Stimulated activated memory B cell treated with anti-CD40 and anti-IgM and Interleukin-4, amounts not matched to agents 10 μg/mL and 1 μg/mL and 100 μg/mL, for 72 hours (primary cell): ENCODE measurements at places on chromosomes 16 and 17.

DNA sequence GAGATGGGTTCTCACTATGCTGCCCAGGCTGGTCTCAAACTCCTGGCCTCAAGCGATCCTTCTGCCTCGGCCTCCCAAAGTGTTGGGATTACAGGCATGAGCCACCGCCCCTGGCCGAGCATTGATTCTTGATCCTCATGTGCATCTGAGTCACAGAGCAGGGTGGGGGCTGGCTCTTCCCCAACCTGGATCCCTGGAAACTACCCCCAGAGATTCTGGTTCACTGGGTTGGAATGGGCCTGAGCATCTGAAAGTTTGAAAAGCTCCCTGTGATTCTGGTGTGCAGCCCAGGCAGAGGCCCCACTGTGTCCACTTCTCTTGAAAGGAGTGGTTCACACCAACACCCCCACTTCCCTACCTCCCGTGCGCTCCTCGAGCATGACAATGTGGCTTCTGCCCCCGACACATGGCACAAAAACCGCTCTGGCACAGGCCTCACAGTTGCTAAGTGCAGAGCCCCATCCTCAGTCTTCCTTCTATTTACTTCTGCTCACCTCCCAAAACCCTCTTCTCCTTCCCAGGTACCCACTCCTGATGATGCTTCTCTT lies 4.6 kb downstream of the QPRT start:
- no peak for ATAC-seq
- no peak overlapping the region for H3K4me3 ChIP-seq
- H3K36me3 ChIP-seq: peaks cover 5% of the 10 kb centered on the region
- no peaks in the 10 kb centered on the region for H3K27me3 ChIP-seq
- peaks cover 47% of the 10 kb centered on the region for H3K4me1 ChIP-seq

- no peak overlapping the region for H3K4me3 ChIP-seq
- H3K27me3 ChIP-seq: no peaks in the 10 kb centered on the region
- H3K36me3 ChIP-seq: peaks cover 21% of the 10 kb centered on the region
- no peak overlapping the region for H3K27ac ChIP-seq
Observed at GRCh38 chr16:74500907-74501306, 79.6 kb upstream of the CLEC18B start.

DNA sequence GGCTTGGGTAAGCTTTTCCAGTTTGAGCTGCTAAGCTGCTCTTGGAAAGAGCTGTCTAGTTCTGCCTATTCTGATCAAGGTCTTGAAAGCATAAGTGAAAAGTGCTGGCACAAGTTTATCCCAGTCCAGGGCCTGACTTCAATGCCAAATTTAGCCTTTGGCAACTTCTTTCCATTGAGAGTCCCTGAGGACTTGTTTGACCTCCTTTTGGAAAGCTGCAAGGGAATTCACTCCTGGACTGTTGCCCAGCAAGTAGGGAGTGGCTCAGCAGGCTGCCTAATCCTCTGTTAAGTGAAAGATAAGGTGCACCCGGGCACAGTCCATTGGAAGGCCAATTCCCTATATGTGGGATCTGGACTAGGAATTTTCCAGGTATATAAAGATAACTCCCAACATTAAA lies 16.0 kb upstream of the TANC2 start:
- H3K4me3 ChIP-seq: no peak overlapping the region
- H3K27me3 ChIP-seq: peaks cover 8% of the 10 kb centered on the region
- ATAC-seq: no peak
- no peaks in the 10 kb centered on the region for H3K4me1 ChIP-seq
- H3K27ac ChIP-seq: no peak overlapping the region
- H3K36me3 ChIP-seq: no peaks in the 10 kb centered on the region

DNA sequence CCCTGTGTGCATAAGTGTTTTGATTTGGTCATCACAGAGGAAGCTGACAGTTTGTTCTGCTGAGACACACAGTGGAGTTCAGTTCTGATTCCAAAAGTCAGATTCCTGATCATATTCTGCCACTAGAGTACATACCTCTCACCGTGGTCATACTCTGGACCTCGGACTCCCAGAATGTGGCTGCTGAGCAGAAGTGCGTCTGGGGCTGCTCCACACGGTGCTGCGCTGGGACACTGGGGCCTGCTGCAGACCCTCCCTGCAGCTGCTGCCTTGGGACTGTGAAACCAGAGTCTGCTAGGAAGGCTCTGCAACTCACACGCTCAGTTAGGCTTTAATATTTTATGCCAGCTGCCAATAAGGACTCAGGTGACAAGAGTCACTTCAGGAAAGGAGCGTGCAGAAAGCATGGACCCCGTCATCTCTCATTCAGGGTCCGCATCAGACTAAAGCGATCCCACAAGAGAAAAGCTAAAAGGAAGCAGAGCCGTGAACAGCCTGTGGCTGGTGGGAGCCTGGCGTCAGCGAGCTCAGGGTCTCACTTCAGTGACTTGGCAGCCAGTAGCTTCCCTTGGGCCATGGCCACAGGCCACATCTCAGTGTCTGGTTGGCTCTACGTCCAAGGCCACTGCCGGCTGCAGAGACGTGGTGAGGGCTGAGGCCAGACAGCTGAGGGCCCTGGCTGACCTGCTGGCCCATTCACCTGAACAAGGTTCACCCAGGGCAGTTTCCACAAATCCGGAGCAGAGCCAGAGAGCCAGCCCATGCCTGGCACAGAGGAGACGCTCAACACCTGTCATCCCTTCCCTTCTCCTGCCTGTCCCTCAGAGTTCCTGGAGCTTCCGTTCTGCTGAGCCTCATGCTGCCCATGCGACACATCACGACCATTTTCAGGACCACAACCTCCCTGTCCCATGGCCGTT lies 24.7 kb upstream of the KIFC3 start:
- H3K27ac ChIP-seq: no peak overlapping the region
- no peaks in the 10 kb centered on the region for H3K4me1 ChIP-seq
- ATAC-seq: peak; percentile 37
- H3K4me3 ChIP-seq: no peak overlapping the region

DNA sequence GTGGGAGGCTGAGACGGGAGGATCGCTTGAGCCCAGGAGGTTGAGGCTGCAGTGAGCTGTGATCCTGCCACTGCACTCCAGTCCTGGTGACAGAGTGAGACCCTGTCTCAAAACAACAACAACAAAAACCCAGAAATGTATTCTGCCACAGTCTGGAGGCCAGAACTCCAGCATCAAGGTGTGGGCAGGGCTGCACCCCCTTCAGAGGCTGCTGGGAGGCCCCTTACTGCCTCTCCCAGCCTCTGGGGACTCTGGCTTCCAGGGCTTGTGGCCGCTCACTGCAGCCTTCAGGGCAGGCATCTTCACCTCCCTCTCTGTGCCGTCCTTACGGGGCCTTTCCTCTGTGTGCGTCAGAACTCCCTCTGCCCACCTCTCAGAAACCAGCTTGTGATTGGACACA lies 209.4 kb upstream of the GSE1 start:
- H3K27ac ChIP-seq: no peak overlapping the region
- H3K4me3 ChIP-seq: no peak overlapping the region
- no peaks in the 10 kb centered on the region for H3K36me3 ChIP-seq
- no peaks in the 10 kb centered on the region for H3K4me1 ChIP-seq
- H3K27me3 ChIP-seq: peaks cover 8% of the 10 kb centered on the region

GRCh38 chr17:78484271-78485246 lies 92.6 kb downstream of the DNAH17 start:
- peak overlapping the region; percentile 59 for H3K4me3 ChIP-seq
- H3K27me3 ChIP-seq: peaks cover 28% of the 10 kb centered on the region
- peaks cover 13% of the 10 kb centered on the region for H3K4me1 ChIP-seq
- no peaks in the 10 kb centered on the region for H3K36me3 ChIP-seq

GRCh38 chr16:82636485-82636884 lies 9.7 kb downstream of the CDH13 start:
- no peak overlapping the region for H3K4me3 ChIP-seq
- no peak for ATAC-seq
- H3K27me3 ChIP-seq: peaks cover 24% of the 10 kb centered on the region
- H3K4me1 ChIP-seq: peaks cover 2% of the 10 kb centered on the region

DNA sequence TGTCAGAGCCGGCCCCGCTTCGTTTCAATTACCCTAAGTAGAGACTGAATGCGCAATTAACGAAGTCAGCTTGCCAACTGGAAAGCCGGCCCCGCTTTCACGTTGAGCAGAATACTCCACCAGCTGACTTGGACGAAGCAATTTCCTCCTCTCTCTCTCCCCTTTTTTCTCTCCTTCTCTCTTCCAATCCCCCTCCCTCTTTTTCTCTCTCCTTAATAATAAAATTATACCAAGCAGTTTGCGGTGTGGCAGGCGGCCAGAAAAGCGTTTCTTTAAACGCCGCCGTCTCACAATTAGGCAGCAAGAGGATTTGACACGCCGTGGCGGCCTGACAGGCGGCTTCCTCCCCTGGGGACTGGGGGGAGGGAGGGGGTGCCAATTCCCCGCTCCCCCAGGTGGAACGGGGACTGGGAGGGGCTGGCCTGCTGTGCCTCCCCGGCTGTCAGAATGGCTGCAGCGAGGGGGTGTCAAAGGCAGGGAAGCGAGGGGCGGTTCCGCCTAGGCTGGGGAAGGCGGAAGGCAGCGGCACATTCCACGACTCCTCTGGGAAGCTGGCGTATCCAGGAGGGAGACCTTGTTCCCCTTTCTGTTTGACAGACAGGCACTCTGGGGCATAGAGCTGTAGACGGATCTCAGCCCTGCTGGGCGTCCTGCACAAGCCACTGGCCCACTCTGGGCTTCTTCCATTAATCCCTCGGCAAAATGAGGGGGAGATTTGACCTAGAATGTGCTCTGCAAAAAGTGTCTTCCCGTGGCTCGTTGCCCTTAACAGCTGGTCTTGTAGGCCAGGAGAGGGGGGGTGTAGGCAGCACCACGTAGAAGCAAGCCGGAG lies 52.7 kb downstream of the SREBF1 start:
- peak overlapping the region; percentile 76 for H3K27ac ChIP-seq
- H3K4me3 ChIP-seq: peak overlapping the region; percentile 84
- peak; percentile 52 for ATAC-seq
- peaks cover 10% of the 10 kb centered on the region for H3K27me3 ChIP-seq

DNA sequence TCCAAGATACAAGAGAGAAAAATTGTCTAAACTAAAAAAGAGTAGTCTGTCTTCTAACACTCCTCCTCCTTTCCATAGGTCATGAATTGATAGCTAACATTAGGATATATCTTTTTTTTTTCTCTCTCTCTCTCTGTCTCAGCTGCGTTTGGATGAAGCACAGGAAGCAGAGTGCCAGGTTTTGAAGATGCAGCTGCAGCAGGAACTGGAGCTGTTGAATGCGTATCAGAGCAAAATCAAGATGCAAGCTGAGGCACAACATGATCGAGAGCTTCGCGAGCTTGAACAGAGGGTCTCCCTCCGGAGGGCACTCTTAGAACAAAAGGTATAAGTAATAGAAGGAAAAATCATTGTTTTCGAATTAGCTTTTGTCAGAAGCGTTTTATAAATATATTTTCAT lies 32.9 kb downstream of the ABHD15 start:
- no peak for ATAC-seq
- peak overlapping the region; percentile 7 for H3K27ac ChIP-seq
- H3K4me1 ChIP-seq: no peaks in the 10 kb centered on the region
- H3K36me3 ChIP-seq: peaks cover 37% of the 10 kb centered on the region

DNA sequence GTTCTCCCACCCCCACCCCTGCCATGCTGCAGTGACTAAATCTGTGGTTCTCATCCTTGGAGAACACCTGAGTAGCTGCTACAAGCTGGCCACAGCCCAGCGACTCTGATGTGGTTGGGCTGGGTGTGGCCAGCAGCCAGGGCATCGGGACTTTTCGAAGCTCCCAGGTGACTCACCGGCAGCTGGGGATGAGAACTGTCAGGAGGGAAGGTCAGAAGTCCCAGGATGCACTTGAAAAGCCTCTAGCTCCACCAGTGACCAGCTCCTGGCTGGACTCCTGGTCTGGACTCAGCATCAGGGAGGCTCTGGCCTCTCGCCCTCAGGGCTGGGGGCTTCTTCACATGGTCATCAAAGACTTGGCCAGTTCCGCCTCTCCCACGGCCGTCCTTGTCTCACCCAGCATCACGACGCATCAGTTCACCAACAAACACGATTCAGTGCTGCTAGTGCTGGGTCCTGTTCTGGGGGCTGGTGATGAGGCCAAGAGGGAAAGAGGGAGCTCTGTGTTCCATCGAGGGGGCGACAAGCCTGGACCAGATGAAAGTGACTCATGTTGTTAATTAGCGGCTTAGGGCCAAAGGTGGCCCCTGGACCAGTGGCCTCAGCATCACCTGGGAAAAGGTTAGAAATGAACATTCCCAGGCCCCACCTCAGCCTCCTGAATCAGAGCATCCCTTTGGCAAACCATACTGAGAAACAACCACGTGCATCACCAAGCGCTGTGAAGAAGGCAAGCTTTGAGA lies 3.9 kb upstream of the C17orf99 start:
- H3K27ac ChIP-seq: peak overlapping the region; percentile 99
- H3K4me1 ChIP-seq: peaks cover 94% of the 10 kb centered on the region
- H3K4me3 ChIP-seq: peak overlapping the region; percentile 36
- no peak for ATAC-seq
- no peaks in the 10 kb centered on the region for H3K27me3 ChIP-seq
- H3K36me3 ChIP-seq: peaks cover 47% of the 10 kb centered on the region

DNA sequence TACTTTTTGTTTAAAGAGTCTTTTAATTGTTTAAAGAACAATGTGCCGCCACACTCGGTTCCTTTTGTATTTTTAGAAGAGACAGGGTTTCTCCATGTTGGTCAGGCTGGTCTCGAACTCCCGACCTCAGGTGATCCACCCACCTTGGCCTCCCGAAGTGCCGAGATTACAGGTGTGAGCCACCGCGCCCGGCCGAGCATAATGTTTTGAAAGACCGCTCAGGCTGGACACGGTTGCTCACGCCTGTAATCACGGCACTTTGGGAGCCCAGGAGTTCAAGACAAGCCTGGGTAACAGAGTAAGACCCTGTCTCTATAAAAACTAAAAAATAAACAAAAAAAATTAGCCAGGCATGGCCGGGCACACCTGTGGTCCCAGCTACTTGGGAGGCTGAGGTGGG lies 59.8 kb downstream of the RNF213 start:
- no peak overlapping the region for H3K27ac ChIP-seq
- H3K27me3 ChIP-seq: no peaks in the 10 kb centered on the region
- no peak overlapping the region for H3K4me3 ChIP-seq
- no peak for ATAC-seq
- H3K36me3 ChIP-seq: peaks cover 96% of the 10 kb centered on the region
- H3K4me1 ChIP-seq: no peaks in the 10 kb centered on the region

DNA sequence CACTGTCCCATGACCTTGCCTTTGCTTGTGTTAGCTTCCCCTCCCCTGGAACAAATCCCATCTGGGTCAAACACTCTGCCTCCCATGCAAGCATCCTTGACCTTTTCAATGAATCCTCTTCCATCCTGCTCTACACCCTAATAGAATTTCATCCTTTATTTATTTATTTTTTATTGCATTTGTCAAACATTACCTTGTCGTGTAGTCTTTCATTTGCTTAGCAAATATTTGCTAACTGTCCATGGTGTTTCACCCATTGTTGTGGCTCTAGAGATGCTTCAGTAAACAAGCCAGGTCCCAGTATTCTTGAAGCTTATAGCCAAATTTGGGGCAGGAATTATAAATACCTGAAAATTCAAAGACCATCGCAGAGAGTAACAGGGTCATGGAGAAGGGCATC lies 51.0 kb upstream of the MRTFB start:
- H3K27me3 ChIP-seq: peaks cover 1% of the 10 kb centered on the region
- no peak overlapping the region for H3K27ac ChIP-seq
- H3K4me1 ChIP-seq: no peaks in the 10 kb centered on the region
- H3K4me3 ChIP-seq: no peak overlapping the region

DNA sequence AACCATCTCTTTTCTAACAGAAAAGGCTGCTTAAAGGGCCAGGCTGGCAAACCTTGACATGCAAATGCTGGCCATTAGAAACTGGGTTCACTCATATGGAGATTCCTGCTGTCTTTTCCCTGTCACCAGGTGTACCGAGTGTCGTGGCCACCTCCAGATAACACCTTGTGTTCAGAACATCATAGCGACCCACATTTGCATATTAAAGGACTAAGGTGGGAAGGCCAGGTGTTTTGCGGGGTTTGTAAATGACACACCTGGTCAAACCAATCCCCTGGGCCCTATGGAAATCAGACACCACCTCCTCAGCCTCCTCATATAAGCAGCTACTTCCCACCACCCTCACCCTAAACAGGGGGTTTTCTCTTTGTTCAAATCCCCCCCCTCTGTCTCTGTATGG lies 2.5 kb upstream of the AIPL1 start:
- ATAC-seq: no peak
- H3K27ac ChIP-seq: no peak overlapping the region
- peaks cover 6% of the 10 kb centered on the region for H3K4me1 ChIP-seq
- H3K27me3 ChIP-seq: peaks cover 54% of the 10 kb centered on the region
- H3K4me3 ChIP-seq: no peak overlapping the region
